ENCODE measurements at places on chromosomes 12 and 14.

- DNase-seq: no peak
These were observed 129.9 kb upstream of the CLEC14A start for GRCh38 chr14:38385836-38386235.

DNA sequence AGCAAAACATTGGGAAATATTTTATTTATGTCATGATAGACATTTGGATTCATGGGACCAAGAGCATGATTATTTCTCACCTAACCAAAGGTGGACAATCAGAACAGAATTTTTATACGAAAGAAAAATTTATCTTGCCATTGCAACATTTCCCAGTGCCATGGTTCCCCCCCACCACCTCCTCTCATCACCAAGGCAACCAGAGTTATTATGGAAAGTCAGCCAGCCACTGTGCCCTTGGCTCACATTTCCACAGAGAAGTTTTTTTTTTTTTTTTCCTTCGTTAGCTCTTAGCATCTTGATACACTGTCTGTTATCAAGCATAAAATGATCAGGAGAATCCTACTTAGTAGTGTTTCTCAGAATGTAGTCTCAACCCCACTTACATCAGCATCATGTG lies 176.4 kb upstream of the TMTC1 start:
- no peak for DNase-seq

DNA sequence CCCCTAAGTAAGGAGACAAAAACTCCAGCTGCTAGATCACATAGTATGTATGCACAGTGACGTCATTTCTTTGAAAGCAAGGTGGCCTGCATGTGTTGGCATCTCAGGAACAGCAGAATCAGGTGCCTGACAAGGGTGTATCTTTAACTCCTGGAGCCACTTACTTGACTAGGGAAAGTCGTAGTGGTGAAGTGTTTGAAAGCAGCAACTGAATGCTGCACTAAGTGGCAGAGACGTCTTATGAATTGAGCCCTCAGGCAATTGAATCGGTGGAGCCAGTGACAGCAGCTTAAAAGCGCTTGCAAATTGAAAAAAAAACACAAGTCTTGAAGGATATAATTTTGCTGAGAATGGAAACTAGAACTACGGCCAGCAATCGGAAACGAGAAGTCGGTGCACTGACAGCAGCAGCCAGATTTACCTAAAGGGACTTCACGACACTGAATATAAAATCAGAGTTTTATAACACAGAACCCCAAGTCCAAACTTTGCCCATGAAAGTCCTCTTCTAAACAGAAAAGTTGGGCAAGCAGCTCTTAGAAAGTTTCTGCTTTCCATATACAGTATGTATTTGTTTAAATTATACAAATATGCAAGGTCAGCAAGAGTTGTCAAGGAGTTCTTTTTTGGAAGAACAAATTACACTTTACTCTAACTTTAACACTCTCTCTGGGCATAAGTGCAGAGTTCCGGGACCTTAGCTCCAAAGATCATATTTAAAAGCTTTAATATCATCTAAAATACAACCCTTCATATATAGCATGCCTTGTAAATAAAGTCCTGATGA lies 1.1 kb downstream of the IGF1 start:
- no peak for DNase-seq

GRCh38 chr14:104677512-104678332 lies 11.7 kb upstream of the INF2 start:
- peak; percentile 67 for DNase-seq

DNA sequence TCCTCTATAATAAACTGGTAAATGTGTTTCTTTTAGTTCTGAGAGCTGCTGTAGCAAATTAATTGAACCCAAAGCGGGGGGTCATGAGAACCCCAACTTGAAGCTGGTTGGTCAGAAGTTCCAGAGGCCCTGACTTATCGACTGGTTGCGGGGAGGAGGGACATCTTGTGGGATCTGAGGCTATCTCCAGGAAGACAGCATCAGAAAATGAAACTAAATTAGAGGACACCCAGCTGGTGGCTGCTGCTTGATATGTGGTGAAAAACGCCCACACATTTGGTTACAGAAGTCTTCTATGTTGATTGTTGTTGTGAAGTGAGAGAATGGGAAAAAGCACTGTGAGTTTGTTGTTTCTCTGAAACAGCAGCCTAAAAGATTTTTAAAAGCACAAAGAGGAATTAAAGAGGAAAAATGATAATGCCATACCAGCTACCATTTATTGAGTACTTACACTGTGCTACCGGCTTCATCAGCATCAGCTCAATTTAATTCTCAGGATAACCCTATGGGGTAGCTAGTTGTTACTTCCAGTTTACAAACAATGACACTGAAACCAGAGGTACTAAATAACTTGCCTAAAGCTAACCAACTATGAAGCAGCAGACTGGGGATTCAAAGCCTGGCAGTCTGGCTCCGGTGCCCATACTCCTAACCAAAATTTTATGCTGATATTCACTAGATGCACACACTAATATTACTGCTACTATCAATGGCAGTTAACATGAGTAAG lies 24.3 kb downstream of the DDX24 start:
- peak; percentile 23 for DNase-seq

DNA sequence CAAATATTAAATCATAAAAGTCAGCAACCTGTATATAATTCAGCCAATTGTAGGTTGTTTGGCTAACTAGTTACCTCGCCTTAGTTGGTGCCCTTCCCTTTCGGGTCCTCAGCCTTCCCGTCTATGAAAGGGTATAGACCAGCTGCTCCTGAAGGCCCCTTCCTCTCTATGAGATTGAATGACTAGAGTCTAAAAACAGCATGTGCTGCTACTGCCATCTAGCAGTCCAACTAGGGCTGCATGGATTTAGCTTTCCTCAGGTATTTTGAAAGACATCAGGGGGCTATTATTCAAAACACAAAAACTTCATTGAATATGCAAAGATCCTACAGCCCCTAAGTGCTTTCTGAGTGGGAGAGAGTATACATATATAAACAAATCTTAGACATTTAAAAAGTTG lies 37.0 kb upstream of the TMEM263 start:
- DNase-seq: no peak

DNA sequence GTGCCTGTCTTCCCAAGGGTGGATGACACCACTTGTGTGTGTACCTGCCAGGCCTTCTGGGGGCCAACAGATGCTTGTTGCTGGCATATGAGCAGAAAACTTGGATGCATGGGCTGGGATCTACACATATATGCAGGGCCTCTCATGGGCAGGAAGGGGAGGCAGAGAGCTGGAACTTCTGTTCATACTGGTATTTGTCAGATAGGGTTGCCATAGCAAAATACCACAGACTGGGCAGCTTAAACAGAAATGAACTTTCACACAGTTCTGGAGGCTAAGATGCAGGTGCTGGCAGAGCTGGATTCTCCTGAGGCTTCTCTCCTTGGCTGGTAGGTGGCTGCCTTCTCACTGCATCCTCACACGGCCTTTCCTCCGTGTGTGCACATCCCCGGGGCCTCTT lies 121.8 kb downstream of the SUDS3 start:
- no peak for DNase-seq

DNA sequence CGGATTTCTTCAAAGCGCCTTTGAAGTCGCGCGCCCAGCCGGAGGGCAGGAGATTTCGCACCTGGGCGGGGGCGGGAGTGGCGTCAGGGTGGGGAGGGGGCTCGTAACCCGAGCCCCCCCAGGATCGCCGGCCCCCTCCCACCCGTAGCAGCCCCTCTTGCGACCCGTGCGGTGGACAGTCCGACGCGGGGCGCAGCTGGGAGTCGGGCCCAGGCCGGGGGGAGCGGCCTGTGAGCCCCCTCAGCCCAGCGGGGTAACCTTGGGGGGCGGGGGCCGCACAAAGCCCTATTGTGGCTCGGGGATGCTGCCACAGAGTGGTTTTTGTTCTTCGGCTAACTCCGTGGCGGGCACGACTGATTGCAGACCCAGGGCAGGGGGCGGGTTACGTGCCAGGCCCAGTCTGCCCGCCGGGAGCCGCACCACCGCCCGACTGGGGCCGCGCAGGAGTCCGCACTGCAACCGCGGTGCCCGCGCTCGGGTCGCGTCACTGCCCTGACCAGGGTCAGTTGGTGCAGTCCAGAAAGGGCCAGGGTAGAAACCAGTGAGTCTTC lies 4.2 kb upstream of the AAAS start:
- no peak for DNase-seq

GRCh38 chr12:80262771-80263170 lies 163.4 kb downstream of the OTOGL start:
- DNase-seq: no peak

GRCh38 chr12:131072451-131073230 lies 118.9 kb downstream of the ADGRD1 start:
- no peak for DNase-seq

GRCh38 chr14:98323836-98324235 lies 948.2 kb downstream of the BCL11B start:
- no peak for DNase-seq

DNA sequence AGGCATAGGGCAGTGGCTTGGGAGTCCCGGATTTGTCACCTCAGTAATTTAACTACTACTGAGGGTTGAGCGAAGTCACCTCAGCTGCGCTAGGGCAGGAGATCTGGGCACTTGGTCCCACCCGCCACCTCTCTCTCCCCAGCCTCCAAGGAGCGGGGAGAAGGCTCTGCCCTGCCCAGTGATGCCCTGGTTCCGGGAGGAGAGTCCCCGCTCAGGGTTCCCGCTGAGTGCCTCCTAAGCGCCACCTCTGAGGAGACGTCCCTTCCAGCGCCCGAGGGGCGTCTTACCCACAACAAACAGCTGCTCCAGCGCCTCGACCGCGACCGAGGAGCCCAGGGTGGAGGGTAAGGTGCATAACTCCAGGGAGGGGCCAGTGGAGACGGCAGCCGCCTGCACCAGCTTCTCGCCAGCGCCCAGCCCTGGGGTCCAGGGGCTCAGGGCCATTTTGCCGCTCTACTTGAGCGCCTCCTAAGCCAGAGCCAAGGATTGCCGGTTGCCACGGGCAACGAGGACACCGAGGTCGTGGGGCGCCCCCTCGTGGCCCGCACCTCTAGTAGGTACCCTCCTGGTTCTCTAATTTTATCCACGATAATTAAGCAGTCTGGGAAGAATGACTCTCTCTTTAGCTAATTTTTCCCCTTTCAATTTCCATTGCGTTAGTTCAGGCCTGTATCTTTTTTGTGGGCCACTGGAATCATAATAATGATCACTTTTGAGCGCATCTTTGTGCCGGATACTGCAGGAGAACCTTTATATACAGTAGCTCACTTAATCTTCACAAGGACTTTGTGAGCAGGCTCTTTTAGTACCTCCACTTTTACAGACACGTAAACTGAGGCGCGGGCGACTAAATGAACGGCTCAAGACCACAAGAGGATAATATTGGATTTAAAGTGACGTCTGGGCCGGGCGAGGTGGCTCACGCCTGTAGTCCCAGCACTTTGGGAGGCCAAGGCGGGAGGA lies at the start of gene CCDC175:
Gene CCDC175 (minus strand): TSS at position 481 of the 963 bp plus-strand sequence. CDS start 37 bp downstream, at position 444.
- peak; percentile 75 for DNase-seq

- no peak for DNase-seq
These were observed 184.8 kb downstream of the ETV6 start for GRCh38 chr12:11834104-11834812.

DNA sequence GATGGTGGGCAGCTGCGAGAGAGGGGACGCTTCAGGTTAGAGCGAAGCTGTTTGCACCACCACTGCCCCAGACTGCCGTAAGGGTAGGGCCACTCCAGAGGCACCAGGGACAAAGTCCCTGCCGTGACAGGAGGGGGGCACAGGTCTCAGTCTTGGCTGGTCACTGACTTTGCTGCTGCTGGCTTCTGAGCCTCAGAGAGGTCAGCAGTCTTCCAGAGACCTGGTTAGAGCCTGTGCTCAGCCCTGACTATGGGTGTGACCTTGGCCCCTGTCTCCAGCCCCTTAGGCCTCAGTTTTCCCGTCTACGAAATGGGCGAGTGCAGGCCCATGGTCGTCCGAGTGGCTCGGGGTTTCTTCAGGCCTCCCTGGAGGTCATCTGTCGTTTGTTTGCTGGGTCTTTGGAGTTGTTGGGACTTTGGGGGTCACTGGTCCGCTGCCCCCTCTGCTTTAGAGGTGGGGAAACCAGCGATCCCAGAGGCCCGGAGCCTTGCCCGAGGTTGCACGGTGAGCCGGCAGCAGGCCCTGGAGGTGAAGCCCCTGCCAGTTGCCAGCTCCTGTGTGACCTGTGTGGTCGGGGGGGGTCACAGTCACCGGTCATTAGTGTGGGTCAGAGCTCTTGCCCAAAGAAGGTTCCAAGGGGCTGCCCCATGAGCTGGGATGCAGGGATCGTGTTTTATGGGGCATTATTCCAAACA lies 15.3 kb downstream of the MEG3 start:
- no peak for DNase-seq

DNA sequence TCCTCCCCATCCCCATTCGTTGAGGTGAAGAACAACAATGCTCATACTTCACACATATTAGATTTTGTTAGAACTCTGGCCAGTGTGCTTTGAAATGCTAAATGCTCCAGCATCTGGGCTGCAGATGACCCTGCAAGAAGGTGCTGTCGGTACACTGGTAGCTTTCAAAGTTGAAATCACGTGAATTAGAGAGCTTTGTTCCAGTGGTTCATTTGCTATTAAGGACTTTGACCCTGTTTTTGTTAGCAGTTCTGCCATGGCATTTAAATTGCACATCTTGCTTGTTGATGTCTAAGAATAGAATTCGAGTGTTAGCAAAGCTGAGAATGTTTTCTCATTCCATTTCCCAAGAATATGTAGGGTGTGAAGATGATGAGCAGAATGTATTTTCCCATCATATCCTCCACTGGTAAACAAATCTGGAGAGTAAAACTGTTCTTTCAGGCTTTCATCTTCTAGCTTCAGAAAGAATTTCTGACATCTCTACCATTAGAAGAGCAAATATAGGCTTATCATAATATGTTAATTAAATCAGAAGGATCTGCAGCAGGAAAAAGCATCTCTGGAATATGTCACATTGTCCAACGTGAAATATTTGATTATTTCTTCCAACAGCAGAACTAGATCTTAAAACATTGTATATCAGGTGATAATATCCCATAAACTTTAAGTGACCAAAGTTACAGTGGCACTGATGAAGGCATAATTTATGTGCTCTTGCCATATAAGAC lies 98.8 kb upstream of the PDE3A start:
- no peak for DNase-seq

DNA sequence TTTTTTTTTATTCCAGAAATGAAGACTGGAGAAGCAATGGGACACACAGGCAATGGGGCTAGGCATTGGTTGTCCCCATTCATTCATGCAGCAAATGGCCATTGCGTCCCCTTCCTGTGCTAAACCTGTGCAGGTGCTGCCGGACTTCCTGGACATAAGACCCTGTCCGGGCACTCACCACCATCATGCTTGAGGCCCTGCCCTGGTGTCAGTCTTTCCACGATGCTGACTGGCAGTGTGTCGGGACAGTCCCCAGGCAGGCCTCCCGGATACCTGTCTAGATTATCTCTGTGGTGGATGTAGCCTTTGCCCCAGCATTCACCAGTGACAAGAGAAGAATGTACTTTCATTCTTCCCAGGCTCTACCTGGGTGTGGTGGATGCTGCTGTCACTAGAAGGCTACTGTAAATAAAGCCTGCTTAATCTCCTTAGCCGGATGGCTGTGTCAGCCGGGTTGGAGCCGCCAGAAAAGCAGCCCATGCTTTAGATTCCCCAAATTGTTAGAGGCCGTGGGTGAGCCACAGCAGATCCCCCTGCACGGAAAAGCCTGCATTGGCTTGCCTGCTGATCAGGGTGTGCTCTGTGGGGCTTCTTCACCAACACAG lies 94.5 kb upstream of the PARP11 start:
- DNase-seq: no peak
